Central memory CD8-positive, alpha-beta T cell (primary cell): ENCODE measurements at places on chromosomes 1 and 21.

DNA sequence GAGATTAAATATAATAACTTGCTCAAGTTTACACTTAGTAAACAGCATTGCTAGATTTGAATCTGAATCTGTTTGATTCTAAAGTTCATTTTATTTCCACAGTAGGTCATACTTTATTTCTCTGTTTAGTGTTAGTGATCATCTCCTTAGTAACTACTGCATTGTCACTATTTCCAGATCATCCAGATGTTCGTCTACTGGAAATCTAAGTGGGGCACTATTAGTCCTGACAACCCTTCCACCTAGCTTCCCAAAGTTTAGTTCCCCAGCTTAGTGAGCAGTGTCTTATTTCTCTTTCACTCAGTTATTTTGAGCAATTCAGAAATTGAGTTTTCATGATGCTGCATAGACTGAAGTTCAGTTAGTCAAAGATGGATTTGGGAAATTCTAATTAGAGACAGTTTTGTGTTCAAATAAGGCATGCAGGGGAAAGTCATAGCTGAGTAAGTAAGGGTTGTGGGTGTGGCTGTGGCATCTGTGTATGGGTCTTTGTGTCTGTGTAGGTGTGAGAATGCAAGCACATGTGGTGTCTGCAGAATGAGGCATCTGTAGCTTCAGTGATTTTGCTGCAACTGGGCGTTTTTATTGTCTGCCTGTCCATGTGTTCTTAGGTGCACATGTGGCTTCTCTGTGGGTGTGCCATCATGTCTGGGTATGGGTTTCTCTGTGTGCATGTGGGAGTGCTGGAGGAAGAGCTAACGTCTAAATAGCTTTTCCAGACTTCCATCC is 107.3 kb downstream of the NTMT2 start:
- H3K4me1 ChIP-seq = no peaks in the 10 kb centered on the region
- H3K36me3 ChIP-seq = peaks cover 1% of the 10 kb centered on the region
- no peak overlapping the region for H3K4me3 ChIP-seq
- DNase-seq = no peak

DNA sequence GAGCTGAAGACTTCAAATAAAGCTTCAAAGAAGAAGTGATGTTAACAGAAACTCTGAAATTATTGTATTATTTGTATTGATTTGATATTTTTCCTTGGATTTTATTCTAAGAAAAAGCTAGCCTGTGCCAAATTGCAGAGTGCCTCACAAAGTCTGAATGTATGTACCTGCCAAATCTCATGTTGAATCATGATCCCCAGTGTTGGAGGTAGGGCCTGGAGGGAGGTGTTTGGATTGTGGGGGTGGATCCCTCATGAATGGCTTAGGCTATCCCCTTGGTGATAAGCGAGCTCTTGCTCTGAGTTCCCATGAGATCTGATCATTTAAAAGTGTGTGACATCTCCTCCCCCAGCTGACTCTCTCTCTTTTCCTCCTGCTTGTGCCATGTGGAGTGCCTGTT is 43.6 kb downstream of the ACKR1 start:
- H3K4me3 ChIP-seq = no peak overlapping the region
- H3K27me3 ChIP-seq = peaks cover 86% of the 10 kb centered on the region
- H3K4me1 ChIP-seq = no peaks in the 10 kb centered on the region
- H3K36me3 ChIP-seq = peaks cover 2% of the 10 kb centered on the region
- H3K27ac ChIP-seq = no peak overlapping the region

- peaks cover 21% of the 10 kb centered on the region for H3K4me1 ChIP-seq
- no peaks in the 10 kb centered on the region for H3K27me3 ChIP-seq
- H3K27ac ChIP-seq = no peak overlapping the region
Measured at GRCh38 chr1:147664206-147664605, 6.1 kb downstream of the ACP6 start.

DNA sequence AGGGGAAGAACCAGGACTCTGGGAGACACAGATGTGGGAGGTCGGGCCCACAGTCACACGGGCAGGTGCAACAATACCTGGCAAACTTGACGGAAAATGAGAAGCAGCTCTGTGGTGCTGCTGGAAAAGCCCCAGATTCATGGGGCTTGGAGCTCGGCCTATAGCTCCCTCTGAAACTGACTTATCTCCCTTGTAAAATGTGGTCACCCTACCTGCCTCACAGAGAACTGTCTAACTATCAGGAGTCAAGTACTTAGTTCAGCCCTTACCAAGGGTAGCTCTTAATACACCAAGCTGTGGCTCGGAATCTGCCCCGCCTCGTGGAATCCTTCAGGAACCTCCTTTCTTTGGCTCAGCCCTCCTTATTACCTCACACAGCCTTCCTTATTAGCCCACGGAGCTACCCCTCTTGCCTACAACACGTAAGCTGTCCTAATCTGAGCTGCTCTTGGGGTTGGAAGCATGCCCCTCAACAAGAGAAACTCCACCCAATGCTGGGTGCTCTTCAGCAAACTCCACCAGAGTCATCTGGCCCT is 68.9 kb downstream of the MRPL37 start:
- H3K4me1 ChIP-seq = peaks cover 59% of the 10 kb centered on the region
- H3K27me3 ChIP-seq = no peaks in the 10 kb centered on the region
- DNase-seq = no peak
- no peak overlapping the region for H3K4me3 ChIP-seq

- H3K36me3 ChIP-seq = peaks cover 1% of the 10 kb centered on the region
- H3K27ac ChIP-seq = no peak overlapping the region
- no peak overlapping the region for H3K4me3 ChIP-seq
- DNase-seq = no peak
- H3K4me1 ChIP-seq = no peaks in the 10 kb centered on the region
- H3K27me3 ChIP-seq = no peaks in the 10 kb centered on the region
Measured at GRCh38 chr1:85142753-85143152, 58.1 kb downstream of the SYDE2 start.
